Activated naive CD8-positive, alpha-beta T cell treated with anti-CD3 and anti-CD28 coated beads for 36 hours (primary cell): ENCODE measurements at places on chromosomes 7 and 10.

DNA sequence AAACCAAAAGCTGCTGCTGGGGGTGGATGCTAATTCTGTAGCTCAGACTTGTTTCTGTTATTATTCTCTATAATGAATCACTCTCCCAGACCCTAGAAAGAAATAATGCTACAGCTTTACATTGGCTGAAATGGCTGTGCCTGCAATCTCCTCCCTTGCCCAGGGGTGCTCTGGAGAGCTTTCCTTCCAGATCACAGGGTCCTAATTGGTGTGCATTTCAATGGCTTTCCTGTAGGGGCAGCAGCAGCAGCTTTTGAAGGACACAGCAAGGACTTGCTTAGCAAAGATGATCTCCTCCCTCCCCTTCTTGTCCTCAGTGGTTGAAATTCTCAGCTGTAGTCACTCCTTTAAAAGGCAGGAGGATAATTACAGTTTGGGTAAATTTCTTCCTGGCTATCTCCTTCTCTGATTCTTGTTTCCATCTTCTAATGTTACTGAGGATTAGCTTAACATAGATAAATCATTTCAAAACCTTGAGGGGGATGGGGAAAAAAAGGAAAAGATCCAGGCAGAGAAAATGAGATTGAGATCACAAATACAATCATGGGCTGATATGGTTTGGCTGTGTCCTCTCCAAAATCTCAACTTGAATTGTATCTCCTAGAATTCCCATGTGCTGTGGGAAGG is 120.2 kb upstream of the CTTNBP2 start:
- peak; percentile 3 for DNase-seq

GRCh38 chr7:111952783-111953182 is 253.4 kb downstream of the DOCK4 start:
- no peak for DNase-seq

GRCh38 chr10:117107238-117107637 is 30.8 kb downstream of the VAX1 start:
- no peak for DNase-seq

GRCh38 chr10:7297094-7297493 is 113.7 kb downstream of the SFMBT2 start:
- DNase-seq = no peak

DNA sequence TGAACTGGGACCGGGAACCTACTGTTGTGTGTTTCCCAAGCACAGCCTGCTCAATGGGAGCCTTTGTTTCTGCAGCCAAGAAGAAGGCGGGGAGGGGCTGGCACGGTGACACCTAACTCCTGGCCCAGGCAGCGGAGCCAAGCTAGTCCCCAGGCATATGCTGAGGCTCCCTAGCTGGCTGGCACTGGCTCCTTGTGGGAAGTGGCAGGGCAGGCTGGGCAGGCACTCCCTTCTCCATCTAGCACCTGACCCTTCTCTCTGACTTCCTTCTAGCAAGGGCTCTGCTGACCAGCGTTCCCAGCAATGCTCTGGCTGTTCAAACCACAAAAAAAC is 325.0 kb downstream of the PLXNA4 start:
- DNase-seq = no peak

DNA sequence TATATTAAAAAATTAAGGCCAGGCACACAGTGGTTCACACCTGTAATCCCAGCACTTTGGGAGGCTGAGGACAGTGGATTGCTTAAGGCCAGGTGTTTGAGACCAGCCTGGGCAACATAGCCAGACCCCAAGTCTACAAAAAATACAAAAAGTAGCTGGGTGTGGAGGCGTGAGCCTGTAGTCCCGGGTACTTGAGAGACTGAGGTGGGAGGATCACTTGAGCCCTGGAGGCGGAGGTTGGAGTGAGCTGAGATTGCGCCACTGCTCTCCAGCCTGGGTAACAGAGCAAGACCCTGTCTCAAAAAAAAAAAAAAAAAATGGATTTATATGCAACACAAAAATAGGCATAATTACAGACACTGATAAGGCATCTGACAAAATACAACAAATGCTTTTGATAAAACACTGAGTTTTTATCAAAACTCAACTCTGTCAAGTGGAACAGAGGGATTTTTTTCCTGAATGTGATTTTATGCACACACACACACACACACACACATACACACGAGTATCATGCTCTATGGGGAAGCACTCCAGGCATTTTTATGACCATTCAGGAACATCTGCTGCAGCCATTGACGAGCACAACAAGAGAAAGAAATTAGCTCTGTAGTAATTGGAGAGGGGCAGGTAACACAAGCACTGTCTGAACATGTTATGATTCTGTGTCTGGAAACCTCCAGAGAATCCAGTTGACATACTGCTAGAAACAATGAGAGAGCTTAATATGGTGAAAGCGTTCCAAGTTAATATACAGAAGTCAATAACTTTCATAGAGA is 193.1 kb downstream of the WDR37 start:
- no peak for DNase-seq

GRCh38 chr7:129006636-129007414 is 48.1 kb downstream of the TNPO3 start:
- no peak for DNase-seq

- no peak for DNase-seq
Measured at GRCh38 chr10:112126901-112127300, 56.7 kb downstream of the GPAM start.

- DNase-seq = no peak
Measured at GRCh38 chr7:107394831-107395230, 75.0 kb upstream of the GPR22 start.

DNA sequence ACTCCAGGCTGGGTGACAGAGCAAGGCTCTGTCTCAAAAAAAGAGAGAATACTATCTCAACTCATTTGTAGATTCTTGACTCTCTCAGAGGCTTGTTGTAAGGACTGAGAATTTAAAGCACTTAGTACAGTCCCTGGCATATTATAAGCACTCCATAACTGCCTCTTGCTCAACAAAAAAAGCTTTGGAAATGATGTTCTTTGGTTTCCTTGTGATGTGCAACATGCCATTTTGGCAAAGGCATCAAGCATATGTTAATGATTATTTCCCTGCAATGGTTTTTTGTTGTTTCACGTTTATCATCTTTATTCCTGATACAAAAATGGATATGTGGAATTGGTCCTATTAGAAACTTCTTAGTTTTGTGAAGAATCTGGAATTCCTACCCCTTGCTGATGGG is 15.7 kb downstream of the NOLC1 start:
- no peak for DNase-seq
